ENCODE measurements at places on chromosomes 4 and X. TPM values are rescaled to one million over a fixed set of nuclear protein-coding genes. Genes with fewer than 3 reads are reported as not detected.

GRCh38 chr4:159966746-159967145 is 863.9 kb downstream of the RAPGEF2 start:
- no peaks in the 10 kb centered on the region for H3K36me3 ChIP-seq
- no peaks in the 10 kb centered on the region for H3K27me3 ChIP-seq
- no peak overlapping the region for H3K27ac ChIP-seq
- no peak for DNase-seq
- no peak overlapping the region for H3K4me3 ChIP-seq

GRCh38 chrX:69237236-69237635 is 72.0 kb upstream of the PJA1 start:
- H3K4me1 ChIP-seq: no peaks in the 10 kb centered on the region
- no peaks in the 10 kb centered on the region for H3K36me3 ChIP-seq
- no peaks in the 10 kb centered on the region for H3K27me3 ChIP-seq
- H3K27ac ChIP-seq: no peak overlapping the region

Gene PAGE1
- not detected for total RNA-seq

DNA sequence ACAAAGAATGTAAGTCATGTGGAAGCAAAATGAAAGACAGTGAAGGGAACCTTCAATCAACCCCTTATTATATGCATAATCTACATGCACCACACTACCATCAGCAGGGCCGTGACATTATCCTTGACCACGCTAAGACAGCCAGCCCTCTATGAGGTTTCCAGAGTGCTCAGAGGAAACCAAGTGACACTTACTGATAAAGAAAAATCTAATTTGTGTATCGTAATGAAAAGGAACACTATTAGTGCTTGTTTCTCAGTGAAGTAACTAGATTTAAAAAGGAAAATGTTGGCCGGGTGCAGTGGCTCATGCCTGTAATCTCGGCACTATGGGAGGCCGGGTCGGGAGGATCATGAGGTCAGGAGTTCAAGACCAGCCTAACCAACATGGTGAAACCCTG is 56.4 kb downstream of the ABCG2 start:
- no peak overlapping the region for H3K27ac ChIP-seq
- no peak for DNase-seq
- H3K36me3 ChIP-seq: no peaks in the 10 kb centered on the region
- H3K4me3 ChIP-seq: no peak overlapping the region
- H3K27me3 ChIP-seq: peaks cover 13% of the 10 kb centered on the region
- H3K4me1 ChIP-seq: no peaks in the 10 kb centered on the region

GRCh38 chr4:7478665-7479064 is 43.9 kb upstream of the PSAPL1 start:
- no peaks in the 10 kb centered on the region for H3K27me3 ChIP-seq
- H3K4me1 ChIP-seq: no peaks in the 10 kb centered on the region
- no peaks in the 10 kb centered on the region for H3K36me3 ChIP-seq
- H3K27ac ChIP-seq: no peak overlapping the region
- DNase-seq: no peak

GRCh38 chr4:28211676-28212470 is 1351.2 kb downstream of the STIM2 start:
- DNase-seq: no peak
- H3K36me3 ChIP-seq: no peaks in the 10 kb centered on the region
- H3K27me3 ChIP-seq: no peaks in the 10 kb centered on the region
- no peak overlapping the region for H3K4me3 ChIP-seq
- H3K4me1 ChIP-seq: no peaks in the 10 kb centered on the region
- no peak overlapping the region for H3K27ac ChIP-seq

- no peak overlapping the region for H3K4me3 ChIP-seq
- no peak overlapping the region for H3K27ac ChIP-seq
- H3K27me3 ChIP-seq: no peaks in the 10 kb centered on the region
- DNase-seq: no peak
- no peaks in the 10 kb centered on the region for H3K4me1 ChIP-seq
- H3K36me3 ChIP-seq: no peaks in the 10 kb centered on the region
Observed at GRCh38 chr4:117874216-117874615, 160.1 kb upstream of the NDST3 start.

GRCh38 chrX:150736475-150736874 is 43.3 kb downstream of the MTMR1 start:
- H3K4me3 ChIP-seq: no peak overlapping the region
- H3K27ac ChIP-seq: peak overlapping the region; percentile 58
- H3K27me3 ChIP-seq: no peaks in the 10 kb centered on the region
- peaks cover 16% of the 10 kb centered on the region for H3K4me1 ChIP-seq

GRCh38 chr4:178003098-178003657 is 560.9 kb upstream of the AGA start:
- no peaks in the 10 kb centered on the region for H3K4me1 ChIP-seq
- no peaks in the 10 kb centered on the region for H3K36me3 ChIP-seq
- no peak overlapping the region for H3K4me3 ChIP-seq
- H3K27me3 ChIP-seq: no peaks in the 10 kb centered on the region
- H3K27ac ChIP-seq: no peak overlapping the region
- no peak for DNase-seq

Gene MAGEA6
- not detected for total RNA-seq

GRCh38 chr4:6955261-6955911 is 45.8 kb downstream of the TBC1D14 start:
- H3K27me3 ChIP-seq: no peaks in the 10 kb centered on the region
- H3K36me3 ChIP-seq: no peaks in the 10 kb centered on the region
- DNase-seq: no peak

DNA sequence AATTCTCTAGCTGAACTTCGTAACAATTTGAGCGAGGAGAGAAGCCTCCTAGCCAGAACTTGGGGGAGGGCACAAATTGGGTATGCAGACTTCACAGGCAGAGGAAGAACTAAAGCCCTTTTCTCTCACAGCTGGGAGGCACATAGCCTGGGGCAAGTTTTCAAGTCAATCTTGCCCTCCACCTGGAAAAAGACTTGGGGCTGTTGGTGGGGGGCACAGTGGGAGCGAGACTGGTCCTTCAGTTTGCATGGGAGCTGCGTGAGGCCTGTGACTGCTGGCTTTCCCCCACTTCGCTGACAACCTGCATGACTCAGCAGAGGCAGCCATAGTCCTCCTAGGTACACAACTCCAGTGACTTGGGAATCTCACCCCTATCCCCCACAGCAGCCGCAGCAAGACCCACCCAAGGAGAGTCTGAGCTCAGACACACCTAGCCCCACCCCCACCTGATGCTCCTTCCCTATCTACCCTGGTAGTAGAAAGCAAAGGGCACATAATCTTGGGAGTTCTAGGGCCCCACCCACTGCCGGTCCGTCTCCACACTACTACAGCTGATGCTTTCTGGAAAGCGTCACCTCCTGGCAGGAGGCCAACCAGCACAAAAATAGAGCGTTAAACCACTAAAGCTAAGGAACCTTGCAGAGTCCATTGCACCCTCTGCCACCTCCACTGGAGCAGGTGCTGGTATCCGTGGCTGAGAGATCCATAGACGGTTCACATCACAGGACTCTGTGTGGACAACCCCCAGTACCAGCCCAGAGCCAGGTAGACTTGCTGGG is 160.8 kb downstream of the CBLL2 start:
- no peak overlapping the region for H3K4me3 ChIP-seq
- DNase-seq: no peak
- no peaks in the 10 kb centered on the region for H3K4me1 ChIP-seq
- H3K36me3 ChIP-seq: no peaks in the 10 kb centered on the region
- no peak overlapping the region for H3K27ac ChIP-seq

GRCh38 chr4:138193963-138194362 is 48.2 kb downstream of the SLC7A11 start:
- H3K4me1 ChIP-seq: no peaks in the 10 kb centered on the region
- no peak overlapping the region for H3K27ac ChIP-seq
- DNase-seq: no peak
- H3K4me3 ChIP-seq: no peak overlapping the region

GRCh38 chr4:15738877-15739276 is 36.0 kb downstream of the BST1 start:
- H3K27me3 ChIP-seq: no peaks in the 10 kb centered on the region
- H3K4me3 ChIP-seq: no peak overlapping the region
- peaks cover 14% of the 10 kb centered on the region for H3K36me3 ChIP-seq
- DNase-seq: no peak
- peaks cover 36% of the 10 kb centered on the region for H3K4me1 ChIP-seq

DNA sequence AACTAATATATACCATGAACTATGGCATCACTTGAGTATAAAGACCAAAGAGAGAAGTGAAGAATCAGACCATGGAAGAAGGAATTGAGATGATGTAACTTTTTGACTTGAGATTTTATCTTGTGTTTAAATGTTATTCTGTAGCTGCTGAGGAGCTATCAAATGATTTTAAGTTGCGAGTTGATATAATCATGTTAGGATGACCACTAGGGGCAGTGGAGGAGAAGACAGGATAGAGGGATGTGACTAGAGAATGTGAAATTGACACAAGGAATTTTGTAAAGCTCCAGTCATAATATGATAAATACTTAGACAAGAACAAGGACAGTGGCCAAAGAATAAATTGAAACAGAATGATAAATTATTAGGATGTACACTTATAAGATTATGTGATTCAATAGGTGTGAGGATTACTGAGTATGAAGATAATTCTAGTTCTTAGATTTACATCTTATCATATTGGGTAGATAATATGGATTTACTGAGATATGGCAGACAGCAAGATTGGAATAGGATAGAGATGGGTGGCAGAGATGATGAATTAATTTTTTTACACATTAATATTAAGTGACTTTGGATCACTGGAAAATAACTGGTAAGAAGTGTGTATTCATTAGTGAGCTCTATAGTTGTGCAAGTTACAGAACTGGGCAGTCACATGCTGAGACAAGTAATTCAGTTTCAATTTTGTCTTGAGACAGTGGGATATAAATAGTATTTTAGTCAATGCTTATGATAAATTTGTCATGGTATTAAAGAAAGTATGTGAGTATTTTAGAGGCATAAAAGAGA is 816.0 kb upstream of the PCDH10 start:
- no peak overlapping the region for H3K27ac ChIP-seq
- H3K4me3 ChIP-seq: no peak overlapping the region
- no peaks in the 10 kb centered on the region for H3K27me3 ChIP-seq
- no peaks in the 10 kb centered on the region for H3K36me3 ChIP-seq
- DNase-seq: no peak

DNA sequence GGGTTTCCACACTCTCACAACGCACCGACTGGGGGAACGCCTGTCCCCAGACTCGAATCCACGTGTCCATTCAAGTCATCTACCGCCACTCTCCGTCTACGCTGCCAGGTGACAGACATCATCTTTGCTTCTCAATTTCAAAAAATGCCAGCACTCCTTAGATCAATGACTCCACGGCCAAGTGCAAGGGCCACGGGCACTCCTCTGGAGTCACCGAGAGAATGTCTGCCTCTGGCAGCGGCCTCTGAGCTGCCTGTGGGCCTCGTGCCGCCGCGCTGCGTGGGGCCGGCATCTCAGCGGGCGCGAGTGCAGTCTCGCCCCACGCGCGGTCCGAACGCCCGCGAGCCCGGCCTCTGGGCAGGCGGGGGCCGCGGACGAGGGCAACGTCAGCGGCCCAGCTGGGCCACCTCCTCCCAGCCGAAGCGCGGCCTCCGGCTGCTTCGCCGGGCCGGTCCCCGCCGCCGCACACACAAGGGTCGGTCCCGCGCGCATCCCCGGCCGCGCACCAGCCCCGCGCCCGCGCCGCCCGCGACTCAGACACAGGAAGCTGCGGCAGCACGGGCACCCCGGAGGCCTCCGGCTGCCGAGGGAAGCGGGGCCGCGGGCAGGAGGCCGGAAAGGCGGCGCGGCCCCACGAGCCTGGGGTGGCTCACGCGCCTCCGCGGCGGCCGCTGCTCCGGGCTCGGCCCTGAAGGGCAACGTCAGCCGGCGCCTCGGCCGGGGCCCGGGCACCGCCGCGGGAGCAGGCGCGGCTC is 450 bp downstream of the ACSL1 start:
- peak overlapping the region; percentile 72 for H3K27ac ChIP-seq
- H3K4me1 ChIP-seq: peaks cover 42% of the 10 kb centered on the region
- peak overlapping the region; percentile 80 for H3K4me3 ChIP-seq

GRCh38 chr4:113288696-113289095 is 239.2 kb downstream of the ANK2 start:
- no peak overlapping the region for H3K4me3 ChIP-seq
- no peak overlapping the region for H3K27ac ChIP-seq
- DNase-seq: no peak
- peaks cover 4% of the 10 kb centered on the region for H3K27me3 ChIP-seq
- no peaks in the 10 kb centered on the region for H3K36me3 ChIP-seq

Gene OTC
- total RNA-seq: not detected

DNA sequence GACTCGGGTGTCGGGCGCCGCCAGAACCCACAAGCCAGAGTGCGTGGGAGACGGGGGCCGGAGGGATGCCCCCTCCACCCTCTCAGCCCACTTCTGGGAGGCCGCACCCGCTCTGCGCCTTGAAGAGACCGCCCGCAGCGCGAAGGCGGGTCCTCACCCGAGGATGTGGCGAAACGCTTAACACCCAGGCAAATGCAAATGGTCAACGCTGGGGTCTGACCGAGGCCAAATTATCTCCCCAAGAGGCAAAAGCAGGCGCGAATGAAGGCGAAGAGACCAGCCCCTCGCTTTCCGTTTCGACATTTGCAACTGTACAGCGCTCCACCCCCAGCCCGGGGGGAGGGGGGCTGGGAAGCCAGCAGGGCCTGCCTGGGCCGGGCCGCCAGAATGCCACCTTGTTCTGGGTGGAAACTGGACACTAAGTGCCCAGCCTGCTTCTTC is 137.7 kb upstream of the ZIC3 start:
- H3K27ac ChIP-seq: no peak overlapping the region
- no peaks in the 10 kb centered on the region for H3K36me3 ChIP-seq
- no peak for DNase-seq
- H3K27me3 ChIP-seq: peaks cover 54% of the 10 kb centered on the region
- peaks cover 3% of the 10 kb centered on the region for H3K4me1 ChIP-seq

DNA sequence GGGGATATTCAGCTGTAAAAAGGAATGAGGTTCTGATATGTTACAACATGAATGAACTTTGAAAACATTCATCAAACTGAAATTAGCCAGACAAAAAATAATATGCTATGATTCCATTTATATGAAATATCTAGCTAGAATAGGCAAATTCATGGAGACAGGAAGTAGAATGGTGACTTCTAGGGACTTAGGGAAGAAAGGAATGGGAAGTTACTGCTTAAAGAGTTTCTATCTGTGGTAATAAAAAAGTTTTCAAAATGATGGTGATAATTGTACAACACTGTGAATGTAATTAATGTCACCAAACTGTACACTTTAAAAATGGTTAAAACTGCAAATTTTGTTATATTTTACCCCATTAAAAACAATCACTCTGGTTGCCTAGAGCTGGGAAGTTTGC is 30.2 kb downstream of the SMIM14 start:
- no peaks in the 10 kb centered on the region for H3K4me1 ChIP-seq
- no peak overlapping the region for H3K4me3 ChIP-seq
- peaks cover 5% of the 10 kb centered on the region for H3K36me3 ChIP-seq
- H3K27me3 ChIP-seq: no peaks in the 10 kb centered on the region
- DNase-seq: no peak

GRCh38 chr4:140374130-140374477 is 658 bp downstream of the SCOC start:
- H3K4me3 ChIP-seq: no peak overlapping the region
- DNase-seq: no peak
- no peaks in the 10 kb centered on the region for H3K36me3 ChIP-seq
- H3K27ac ChIP-seq: no peak overlapping the region
- H3K27me3 ChIP-seq: no peaks in the 10 kb centered on the region
